ENCODE measurements at places on chromosomes 3 and 15.

- no peak for DNase-seq
These were observed 21.1 kb upstream of the SSR3 start for GRCh38 chr3:156576051-156576450.

- DNase-seq = no peak
These were observed 1.1 kb upstream of the ZNF639 start for GRCh38 chr3:179321668-179322285.

DNA sequence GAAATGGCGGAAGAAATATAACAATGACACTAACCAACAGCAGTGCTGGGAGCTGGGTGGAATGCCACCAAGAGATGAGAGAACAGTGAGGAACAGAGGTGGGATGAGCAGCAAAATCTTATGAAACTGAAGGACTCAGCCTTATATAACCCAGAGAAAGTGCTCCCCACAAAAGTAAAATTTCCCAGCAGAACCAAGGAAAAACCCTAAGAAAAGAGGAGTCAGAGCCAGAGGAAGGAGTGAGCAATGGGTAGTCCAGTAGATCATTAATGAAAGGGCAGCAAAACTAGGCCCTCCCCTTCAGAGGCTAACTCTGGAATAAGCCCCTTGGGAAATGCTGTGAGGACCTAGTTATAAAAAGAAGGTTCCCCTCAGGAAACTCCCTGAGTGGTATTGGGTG is 24.7 kb upstream of the UBE2E1 start:
- DNase-seq = no peak

DNA sequence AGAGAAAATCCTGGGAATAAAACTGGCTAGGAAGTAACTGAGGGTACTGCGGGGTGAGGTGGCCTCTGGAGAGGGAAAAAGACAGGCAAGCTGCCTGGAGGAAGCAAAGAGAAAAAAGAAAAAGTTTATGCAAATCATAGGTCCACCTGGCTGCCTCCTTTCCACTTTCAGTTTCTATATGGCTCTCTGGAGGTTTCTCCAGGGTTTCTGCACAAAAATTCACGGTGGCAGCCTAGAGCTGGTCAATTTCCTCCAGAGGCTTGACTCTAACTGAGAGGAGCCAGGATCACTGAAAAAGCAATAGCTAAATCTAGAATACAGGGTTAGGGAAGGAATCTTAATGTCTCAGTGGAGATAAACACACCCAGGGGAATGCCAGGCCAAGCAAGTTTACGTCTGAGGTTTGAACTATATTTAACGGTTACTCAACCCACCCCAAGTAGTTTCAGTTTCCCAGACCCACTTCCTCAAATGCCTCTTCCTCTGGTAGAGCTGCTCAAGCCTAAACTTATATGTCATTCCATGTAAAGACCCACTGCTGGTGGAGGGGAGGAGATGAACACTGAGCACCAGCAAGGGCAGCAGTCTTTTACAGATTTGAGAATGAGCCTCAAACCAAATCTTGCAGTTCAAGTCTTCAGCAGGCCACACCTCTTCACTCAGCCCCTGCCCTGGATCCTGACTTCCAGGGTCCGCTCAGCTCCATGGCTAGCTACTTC is 5.7 kb downstream of the LYSMD2 start:
- no peak for DNase-seq

DNA sequence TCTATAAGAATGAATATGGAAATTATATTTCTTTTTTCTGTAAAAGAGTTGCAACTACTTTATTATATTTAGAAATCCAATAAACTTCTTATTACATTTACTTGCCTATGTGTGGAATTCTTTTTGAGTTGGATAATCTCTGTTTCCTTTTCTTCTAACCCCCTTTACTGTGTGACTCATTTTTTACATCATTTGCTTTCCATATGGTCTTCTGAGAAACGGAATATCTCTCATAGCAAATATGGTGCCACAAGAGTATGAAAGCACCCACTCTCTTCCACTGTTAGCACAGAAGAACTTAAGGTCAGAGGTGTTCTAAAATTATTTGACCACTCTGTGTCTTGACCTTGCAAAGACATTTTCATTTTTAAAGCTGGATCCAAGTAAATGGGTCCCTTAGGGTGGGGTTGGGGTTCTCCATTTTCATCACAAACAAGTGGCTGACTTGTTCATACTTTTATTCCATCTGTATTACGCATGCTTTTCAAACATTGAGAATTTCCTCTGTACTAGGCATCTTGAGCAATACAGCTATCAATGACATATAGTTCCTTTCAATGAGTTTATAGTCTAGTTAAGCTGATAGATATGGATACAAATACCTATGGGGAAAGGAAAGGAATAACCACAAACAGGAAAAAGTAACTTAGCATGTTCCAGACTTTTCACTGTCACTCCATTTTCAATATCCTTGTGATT is 281.1 kb upstream of the TPRG1 start:
- DNase-seq = no peak

DNA sequence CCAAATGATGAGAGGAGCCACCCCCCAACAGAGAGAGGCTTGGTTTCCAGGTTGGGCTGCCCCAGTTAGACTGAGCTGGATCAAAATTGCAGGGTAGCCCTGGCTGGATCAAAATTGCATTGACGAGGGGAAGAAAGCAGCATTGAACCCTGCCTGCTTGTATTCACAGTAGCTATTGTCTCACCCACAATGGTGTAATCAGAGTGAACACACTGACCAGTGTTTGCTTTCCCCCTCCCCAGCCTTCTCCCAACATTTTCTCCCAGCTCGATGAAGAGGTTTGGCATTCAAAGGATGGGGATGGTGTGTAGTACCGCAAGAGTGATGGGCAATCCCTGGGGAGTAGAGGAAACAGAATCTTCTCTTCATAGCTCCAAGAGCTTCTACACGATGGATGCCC is 223.8 kb downstream of the ADAMTS9 start:
- DNase-seq = no peak

- no peak for DNase-seq
These were observed 1.1 kb downstream of the C2CD4B start for GRCh38 chr15:62164014-62164395.

GRCh38 chr3:71006810-71007785 is 576.4 kb downstream of the FOXP1 start:
- no peak for DNase-seq

Measured in kidney epithelial cell (primary cell).